ENCODE measurements at places on chromosomes 12 and 14. TPM values are rescaled to one million over a fixed set of nuclear protein-coding genes. Genes with fewer than 3 reads are reported as not detected.

The ETFRF1 gene
- polyA plus RNA-seq = 22.8 TPM

The USP44 gene
- 2.9 TPM for polyA plus RNA-seq

The TBX3 gene
- not detected for polyA plus RNA-seq

The ALG10 gene
- 2.6 TPM for polyA plus RNA-seq

The SERPINA12 gene
- polyA plus RNA-seq = not detected

The PTCSC3 gene
- polyA plus RNA-seq = not detected

The GPR84 gene
- polyA plus RNA-seq = not detected

DNA sequence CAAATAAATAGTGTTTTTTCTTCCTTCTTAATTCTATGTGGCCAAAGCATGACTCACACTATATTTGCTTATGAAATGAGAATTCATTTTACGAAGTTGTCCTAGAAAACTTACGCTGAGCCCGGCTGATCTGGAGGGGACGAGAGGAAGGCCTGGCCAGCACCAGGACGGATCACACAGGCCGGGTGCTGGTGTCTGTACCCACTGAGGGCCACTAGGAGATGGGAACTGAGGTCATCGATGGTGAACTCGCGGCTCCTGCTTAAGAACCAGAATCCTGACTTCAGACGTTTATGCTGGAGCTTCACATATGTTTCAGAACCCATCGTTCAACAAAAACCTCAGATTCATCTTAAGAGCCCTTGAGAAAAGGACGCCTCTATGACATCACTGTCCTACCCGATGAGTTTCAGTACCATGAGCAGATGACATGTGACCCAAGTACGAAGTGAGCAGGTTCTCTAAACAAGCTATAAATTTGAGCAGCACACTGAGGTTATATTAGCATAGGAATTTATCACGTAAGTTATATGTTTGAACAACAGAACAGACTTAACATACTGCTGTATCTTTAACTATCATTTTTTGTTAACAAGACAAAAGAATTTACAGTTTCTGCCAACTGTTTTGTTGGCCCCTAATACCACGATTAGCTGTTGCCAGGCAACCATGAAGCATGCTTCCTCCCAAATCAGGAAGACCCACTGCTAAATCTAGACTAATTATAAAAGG is 111.9 kb downstream of the FOXN3 start:
- peaks cover 11% of the 10 kb centered on the region for H3K36me3 ChIP-seq
- no peak overlapping the region for H3K4me3 ChIP-seq
- no peaks in the 10 kb centered on the region for H3K27me3 ChIP-seq
- H3K27ac ChIP-seq = no peak overlapping the region

DNA sequence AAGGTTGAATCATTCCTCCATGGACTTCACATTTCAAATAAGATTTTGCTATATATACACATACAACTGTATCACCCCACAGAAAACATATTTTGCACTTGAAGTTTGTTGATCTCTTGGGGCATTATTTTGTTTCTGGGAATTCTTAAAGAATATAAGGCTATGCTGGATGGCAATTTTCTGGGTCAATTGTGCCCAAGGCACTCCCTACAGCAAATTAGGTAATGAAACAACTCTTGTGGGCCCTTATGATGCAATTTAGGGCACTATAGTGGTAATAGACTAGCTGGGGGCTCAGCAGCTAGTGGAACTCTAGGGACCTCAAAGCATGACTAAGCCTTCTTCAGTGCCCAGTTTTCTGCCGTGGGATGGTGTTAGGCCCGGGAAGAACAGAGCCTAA is 444.4 kb downstream of the NRXN3 start:
- H3K4me1 ChIP-seq = no peaks in the 10 kb centered on the region
- H3K27ac ChIP-seq = no peak overlapping the region
- DNase-seq = no peak
- peaks cover 1% of the 10 kb centered on the region for H3K27me3 ChIP-seq
- no peaks in the 10 kb centered on the region for H3K36me3 ChIP-seq
- H3K4me3 ChIP-seq = no peak overlapping the region

DNA sequence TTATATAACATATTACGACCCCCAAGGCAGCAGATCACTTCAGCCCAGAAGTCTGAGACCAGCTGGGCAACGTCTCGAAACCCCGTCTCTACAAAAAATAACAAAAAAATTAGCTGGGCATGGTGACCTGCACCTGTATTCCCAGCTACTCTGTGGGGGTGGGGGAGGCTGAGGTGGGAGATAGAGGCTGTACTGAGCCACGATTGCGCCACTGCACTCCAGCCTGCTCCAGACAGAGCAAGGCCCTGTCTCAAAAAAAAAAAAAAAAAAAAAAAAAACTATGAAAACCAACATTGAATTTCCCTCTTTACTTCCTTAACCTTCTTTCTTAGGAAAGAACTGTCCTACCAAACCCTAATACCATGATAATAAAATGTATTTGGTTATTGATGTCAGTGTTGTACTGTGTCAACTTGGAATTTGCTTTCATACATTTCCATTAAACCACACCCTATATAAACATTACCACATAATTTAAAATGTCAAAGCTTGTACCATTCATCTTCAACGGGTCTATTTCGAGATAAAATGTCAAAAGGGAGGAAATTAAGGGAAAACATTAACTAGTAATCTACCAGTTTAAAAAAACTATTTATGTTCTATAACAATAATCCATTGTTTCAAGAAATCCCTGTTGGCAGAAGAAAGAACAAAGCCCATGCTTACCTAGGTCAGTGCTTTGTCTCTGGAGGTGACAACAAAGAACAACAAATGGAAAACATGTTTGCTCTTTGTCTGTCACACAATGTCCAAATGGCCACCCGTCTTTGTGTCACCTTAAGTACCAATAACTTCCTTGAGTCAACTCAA is 17.4 kb downstream of the GALNT4 start:
- H3K4me3 ChIP-seq = no peak overlapping the region
- no peaks in the 10 kb centered on the region for H3K4me1 ChIP-seq
- H3K27me3 ChIP-seq = no peaks in the 10 kb centered on the region
- H3K36me3 ChIP-seq = no peaks in the 10 kb centered on the region
- no peak for DNase-seq
- no peak overlapping the region for H3K27ac ChIP-seq

DNA sequence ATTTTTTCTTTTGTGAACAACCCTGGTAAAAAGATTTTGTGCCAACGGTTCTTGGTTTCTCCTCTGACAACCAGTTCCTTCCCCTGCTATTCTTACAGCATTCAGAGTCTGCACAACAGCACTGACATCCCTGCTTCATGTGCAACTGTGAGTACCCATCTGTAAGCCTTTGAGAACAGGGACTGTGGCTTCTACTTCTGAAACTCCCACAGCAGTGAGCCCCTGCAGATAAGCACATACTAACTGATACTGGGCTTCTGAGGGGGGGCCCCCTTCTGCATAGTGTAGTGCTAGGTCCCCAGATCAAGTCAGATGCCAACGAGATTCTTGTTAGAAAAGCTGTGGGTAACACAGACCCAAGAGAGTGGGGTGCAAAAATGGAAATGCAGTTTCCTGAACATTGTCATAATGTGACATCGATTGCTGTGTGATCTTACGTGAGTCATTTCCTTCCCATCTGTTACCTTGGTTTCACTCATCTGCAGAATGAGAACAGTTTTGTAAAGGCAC is 11.1 kb upstream of the NINJ2 start:
- H3K4me3 ChIP-seq = peak overlapping the region; percentile 84
- no peaks in the 10 kb centered on the region for H3K36me3 ChIP-seq
- peak overlapping the region; percentile 96 for H3K27ac ChIP-seq
- peak; percentile 90 for DNase-seq

DNA sequence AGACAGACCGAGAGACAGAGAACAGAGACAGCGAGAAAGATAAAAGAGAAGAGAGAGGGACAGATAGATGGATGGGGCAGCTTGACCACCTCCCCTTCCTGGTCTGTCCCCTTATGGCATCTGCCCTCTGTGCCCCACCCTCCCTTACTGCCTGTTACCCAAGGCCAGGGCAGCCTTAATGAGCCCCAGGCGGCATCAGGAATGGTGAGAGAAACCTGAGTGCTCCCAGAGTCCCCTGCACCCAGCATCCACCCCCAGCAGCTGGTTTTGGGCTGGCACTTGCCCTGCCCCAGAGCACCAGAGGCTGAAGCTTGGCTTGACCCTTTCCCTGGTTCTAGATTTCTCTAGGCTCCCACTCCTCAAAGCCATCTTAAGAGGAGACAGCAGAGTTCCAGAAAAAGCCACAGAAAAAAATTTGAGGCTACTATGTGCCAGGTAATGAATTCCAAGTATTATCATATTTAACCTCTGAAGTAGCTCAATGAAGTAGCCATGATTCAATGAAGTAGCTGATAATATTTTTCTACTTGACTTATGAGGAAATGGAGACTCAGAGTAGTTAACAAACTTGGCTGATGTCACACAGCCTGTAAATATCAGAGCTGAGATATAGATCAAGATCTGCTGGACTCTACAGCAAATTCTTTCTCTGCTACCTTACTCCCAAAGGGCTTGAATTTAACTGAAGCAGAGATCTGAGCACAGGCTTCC is 2.0 kb upstream of the ZNF385A start:
- H3K4me1 ChIP-seq = peaks cover 10% of the 10 kb centered on the region
- H3K4me3 ChIP-seq = no peak overlapping the region
- H3K27me3 ChIP-seq = no peaks in the 10 kb centered on the region
- H3K36me3 ChIP-seq = no peaks in the 10 kb centered on the region
- DNase-seq = no peak

DNA sequence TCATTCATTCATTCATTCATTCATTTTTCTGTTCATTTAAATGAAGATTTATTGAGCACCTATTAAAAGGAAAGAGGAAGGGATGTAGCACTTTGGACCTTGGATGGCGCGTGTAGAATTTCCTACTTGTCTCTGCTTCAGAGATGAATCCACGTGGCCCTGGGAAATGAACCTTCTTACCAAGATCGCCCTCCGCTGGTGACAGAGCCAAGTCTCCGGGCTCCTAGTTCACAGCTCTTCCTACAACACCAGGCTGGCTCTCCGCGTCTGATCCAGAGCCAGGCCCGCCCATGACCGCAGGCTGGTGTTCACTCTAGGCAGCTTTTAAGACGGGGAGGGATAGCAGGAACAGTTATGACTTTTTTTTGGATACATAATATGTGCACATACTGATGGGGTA is 70.9 kb upstream of the PIWIL1 start:
- DNase-seq = no peak
- H3K27me3 ChIP-seq = no peaks in the 10 kb centered on the region

DNA sequence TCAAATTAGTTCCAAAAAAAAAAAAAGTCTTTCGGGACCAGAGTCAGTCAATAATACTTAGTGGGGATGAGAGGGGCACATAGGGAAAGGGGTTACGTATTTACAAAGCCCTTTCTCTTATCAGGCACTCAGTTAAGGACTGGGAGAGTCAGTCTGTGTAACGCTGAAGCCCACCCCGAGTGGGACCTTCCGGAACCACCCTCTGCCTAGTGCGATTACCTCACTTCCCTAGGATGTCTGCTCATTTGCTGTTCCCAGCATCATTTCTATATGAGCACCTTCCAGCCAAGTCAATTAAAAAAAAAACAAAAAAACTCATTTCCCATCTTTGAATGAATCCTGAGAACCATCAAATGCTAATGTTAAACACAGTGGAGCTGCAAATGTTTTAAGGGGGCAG is 76.9 kb downstream of the BMP4 start:
- DNase-seq = no peak
- H3K27me3 ChIP-seq = no peaks in the 10 kb centered on the region
- H3K36me3 ChIP-seq = no peaks in the 10 kb centered on the region
- H3K27ac ChIP-seq = no peak overlapping the region
- no peak overlapping the region for H3K4me3 ChIP-seq

GRCh38 chr14:63663428-63664341 is 22.0 kb upstream of the WDR89 start:
- no peaks in the 10 kb centered on the region for H3K4me1 ChIP-seq
- H3K4me3 ChIP-seq = no peak overlapping the region
- H3K36me3 ChIP-seq = no peaks in the 10 kb centered on the region
- no peak overlapping the region for H3K27ac ChIP-seq
- DNase-seq = no peak

- no peaks in the 10 kb centered on the region for H3K27me3 ChIP-seq
- H3K36me3 ChIP-seq = no peaks in the 10 kb centered on the region
- no peak overlapping the region for H3K27ac ChIP-seq
- DNase-seq = no peak
- H3K4me1 ChIP-seq = no peaks in the 10 kb centered on the region
- no peak overlapping the region for H3K4me3 ChIP-seq
Observed at GRCh38 chr14:36847366-36847765, 185.7 kb downstream of the PAX9 start.

DNA sequence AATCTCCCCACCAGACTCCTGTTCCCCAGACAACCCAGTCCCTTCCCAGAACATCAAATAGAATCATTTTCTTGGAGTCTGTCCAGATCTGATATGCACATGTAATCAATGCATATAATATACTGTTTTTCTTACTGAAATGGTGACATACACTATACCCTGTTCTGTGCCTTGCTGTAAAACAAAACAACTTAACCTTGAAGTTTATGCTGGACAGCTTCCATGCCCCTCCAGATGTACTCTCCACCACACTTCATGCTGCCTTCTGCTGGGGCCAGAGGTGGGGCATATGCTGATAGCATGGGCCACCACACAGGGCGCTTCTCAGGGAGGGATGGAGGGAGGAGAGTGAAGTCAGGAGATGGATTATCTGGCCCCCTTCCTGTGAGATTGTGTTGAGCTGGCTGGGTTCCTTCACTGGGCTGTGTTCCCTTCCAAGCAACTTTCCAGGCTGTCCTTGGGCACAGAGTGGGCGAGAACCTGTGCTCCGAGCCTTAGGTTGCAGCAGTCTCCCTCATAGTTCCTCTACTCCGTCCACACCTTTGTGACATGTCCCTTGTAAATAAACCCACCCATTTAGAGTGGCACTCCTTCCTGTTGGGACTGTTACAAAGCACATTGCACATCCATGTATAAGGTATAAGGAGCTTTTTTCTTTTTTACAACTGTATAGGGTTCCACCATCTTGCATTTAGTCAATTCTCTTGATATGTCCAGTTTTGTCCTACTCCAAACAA is 77.6 kb upstream of the RIC8B start:
- no peaks in the 10 kb centered on the region for H3K27me3 ChIP-seq
- no peak overlapping the region for H3K27ac ChIP-seq
- H3K36me3 ChIP-seq = no peaks in the 10 kb centered on the region
- no peak for DNase-seq

- H3K36me3 ChIP-seq = no peaks in the 10 kb centered on the region
- H3K27ac ChIP-seq = no peak overlapping the region
- peaks cover 26% of the 10 kb centered on the region for H3K4me1 ChIP-seq
- no peak for DNase-seq
- H3K27me3 ChIP-seq = no peaks in the 10 kb centered on the region
Observed at GRCh38 chr12:47754881-47755280, 3.8 kb downstream of the RAPGEF3 start.

GRCh38 chr12:2844786-2845185 is 10.0 kb upstream of the NRIP2 start:
- no peak overlapping the region for H3K4me3 ChIP-seq
- no peak overlapping the region for H3K27ac ChIP-seq
- H3K4me1 ChIP-seq = no peaks in the 10 kb centered on the region
- peaks cover 31% of the 10 kb centered on the region for H3K36me3 ChIP-seq
- no peaks in the 10 kb centered on the region for H3K27me3 ChIP-seq
- DNase-seq = no peak

- H3K4me3 ChIP-seq = no peak overlapping the region
- H3K27me3 ChIP-seq = no peaks in the 10 kb centered on the region
- no peaks in the 10 kb centered on the region for H3K4me1 ChIP-seq
- H3K36me3 ChIP-seq = no peaks in the 10 kb centered on the region
- DNase-seq = no peak
- no peak overlapping the region for H3K27ac ChIP-seq
Observed at GRCh38 chr14:104510794-104511611, 68.6 kb upstream of the C14orf180 start.

Data from CD4-positive, CD25-positive, alpha-beta regulatory T cell (primary cell).